NCI-H1417 (cell line): ENCODE measurements at places on chromosomes 11 and 22.

GRCh38 chr11:1012740-1013630, 23.5 kb downstream of the MUC6 start:
- DNase-seq = peak; percentile 83

GRCh38 chr22:43090130-43090789, 1.1 kb upstream of the TTLL1 start:
- peak; percentile 80 for DNase-seq

DNA sequence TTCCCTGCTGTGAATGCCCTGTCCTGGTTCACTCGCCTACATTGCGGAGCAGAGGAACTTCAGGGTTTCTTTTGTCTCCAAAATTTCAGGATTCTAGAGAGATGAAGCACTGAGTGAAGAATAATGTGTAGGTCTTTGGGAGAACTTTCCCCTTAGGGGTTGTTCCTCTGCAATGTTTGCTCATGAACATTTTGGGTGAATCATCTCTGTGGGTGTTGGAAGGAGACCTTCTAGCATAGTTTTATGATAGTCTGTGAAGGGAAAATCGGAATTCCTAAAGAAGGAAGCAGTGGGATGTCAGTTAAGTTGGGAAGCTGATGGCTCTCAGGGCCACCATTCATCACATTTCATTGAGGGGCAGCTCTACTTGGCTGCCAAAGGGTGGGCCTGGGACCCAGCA, 64.8 kb downstream of the MIAT start:
- DNase-seq = no peak

GRCh38 chr11:125123947-125124617, 12.7 kb upstream of the TMEM218 start:
- peak; percentile 43 for DNase-seq

GRCh38 chr11:23423656-23424055, 563.4 kb upstream of the CCDC179 start:
- no peak for DNase-seq

DNA sequence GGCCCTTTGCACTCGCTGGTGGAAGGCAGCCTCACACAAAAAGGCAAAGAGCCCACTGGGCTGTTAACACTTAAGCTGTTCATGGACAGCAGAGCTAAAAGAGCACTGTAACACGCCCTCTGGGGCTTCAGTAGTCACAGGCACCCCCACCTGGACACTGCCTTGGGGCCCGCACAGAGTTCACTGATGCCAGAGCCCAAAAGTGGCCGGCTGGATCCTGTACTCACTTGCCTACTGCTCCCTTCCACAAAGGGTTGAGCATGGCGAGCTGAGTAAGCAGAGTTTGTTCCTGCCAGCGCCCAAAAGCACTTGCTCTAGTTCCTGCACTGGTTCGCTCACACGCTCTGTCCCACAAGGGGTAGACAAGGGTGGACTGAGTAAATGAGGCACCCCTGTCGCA, 78.8 kb downstream of the RELT start:
- DNase-seq = no peak
